ENCODE measurements at places on chromosomes 12 and 14.

GRCh38 chr12:41576925-41577324, 388.8 kb downstream of the PDZRN4 start:
- no peak for DNase-seq

- no peak for DNase-seq
Measured at GRCh38 chr12:21773263-21773741, 1.2 kb downstream of the KCNJ8 start.

- no peak for DNase-seq
Measured at GRCh38 chr12:13978876-13979275, 2.5 kb downstream of the GRIN2B start.

DNA sequence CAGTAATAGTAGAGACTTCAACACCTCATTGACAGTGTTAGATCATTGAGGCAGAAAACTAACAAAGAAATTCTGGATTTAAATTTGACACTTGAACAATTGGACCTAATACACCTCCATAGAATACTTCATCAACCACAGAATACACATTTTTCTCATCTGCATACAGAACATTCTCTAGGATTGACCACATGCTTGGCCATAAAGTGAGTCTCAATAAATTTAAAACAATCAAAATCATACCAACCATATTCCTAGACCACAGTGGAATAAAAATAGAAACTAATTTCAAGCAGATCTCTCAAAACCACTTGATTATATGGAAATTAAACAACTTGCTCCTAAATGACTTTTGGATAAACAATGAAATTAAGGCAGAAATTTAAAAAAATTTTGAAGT, 82.3 kb downstream of the SLC38A4 start:
- DNase-seq: no peak

DNA sequence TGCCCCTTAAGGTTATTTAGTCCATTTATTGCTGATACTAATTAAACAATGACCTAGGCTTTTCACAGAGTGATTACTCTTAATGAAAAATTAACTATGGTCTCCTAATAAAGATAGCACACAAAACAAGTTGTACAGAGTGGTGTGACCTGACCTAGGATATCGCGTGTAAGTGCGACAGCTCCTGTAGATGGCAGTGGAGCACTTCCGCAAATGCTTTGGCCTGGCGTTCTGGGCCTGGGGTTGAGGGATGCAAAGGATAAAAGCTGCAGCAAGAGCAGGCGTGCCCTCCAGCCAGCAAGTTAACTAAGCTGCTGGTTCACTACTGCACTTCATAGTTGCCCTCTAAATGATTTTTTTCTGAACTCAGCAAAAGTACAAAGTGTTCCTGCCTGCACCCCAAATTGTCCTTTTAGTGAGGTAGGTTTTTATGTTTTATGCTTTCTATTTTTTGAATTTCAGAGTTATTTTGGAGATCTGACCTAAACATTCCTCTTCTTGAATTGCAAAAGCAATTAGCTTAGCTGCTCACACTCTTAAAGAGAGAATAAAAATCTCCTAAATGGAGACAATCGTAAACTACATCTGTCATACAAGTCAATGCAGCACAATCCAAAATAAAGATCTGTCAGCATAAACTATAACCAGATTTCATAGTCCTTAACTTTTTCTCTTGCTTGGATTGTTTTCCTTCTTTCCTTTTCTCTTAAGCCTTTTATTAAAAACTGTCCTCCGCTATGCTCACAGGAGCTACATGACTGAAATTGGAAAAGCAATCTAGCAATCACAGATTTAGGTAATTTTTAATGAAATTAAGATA, 379.6 kb downstream of the LRIG3 start:
- DNase-seq: no peak

GRCh38 chr12:124388679-124389137, 93.8 kb downstream of the RFLNA start:
- DNase-seq: peak; percentile 33

GRCh38 chr12:68042212-68042699, 53.0 kb downstream of the IFNG-AS1 start:
- DNase-seq: no peak

- no peak for DNase-seq
Measured at GRCh38 chr12:106239241-106239950, 8.4 kb downstream of the CKAP4 start.

DNA sequence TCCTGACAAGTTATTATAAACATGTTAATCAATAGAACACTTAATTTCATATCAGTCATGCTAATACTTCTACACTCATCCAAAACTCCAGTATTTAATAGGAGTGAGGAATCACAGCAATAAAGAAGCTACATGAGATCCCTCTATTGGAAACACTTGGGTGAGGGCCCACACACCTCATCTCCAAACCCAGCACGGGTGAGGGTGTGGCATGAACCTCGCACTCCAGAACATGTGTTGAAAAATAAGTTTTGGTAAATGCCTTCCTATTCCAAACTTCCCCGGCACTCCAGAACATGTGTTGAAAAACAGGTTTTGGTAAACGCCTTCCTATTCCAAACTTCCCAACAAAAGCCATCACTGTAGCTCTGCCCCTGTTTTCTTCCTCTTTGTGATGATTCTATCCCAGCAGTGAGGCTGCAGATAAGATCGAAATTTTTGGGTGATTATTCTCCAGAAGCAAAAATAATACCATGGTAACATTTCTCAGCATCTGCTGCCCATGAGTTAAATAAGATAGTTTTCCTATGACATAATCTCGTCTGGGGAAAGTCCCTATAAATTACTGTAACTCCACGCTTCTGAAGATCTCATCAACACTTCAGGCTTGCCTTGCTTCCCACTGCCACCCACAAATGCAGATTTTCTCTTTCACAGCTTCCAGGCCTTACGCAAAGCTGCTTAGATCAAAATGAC, 24.4 kb upstream of the PTPRB start:
- no peak for DNase-seq

- DNase-seq: no peak
Measured at GRCh38 chr14:61891170-61891569, 128.9 kb downstream of the SNAPC1 start.

- DNase-seq: no peak
Measured at GRCh38 chr12:123092866-123093265, 58.0 kb downstream of the PITPNM2 start.

- peak; percentile 26 for DNase-seq
Measured at GRCh38 chr12:15268927-15269552, 47.8 kb upstream of the RERG start.

DNA sequence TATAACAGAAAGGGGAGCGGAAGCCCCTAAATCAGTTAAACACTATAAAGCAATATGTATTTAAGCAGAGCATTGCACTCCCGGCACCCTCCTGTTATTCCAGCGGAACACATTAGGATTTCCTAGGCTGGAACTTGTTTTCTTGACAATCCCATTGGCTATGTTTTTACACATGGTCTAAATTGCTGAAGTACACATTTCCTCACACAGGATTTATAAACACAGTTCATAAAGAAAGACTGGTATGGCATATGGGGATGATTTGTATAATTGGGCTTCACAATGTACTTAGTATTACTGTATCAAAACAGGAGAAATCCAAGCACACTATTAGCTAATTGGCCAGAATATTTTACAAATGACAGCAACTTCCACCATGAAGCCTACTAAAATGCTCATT, 23.3 kb downstream of the PAX9 start:
- no peak for DNase-seq

GRCh38 chr12:15272376-15272775, 49.9 kb upstream of the PTPRO start:
- no peak for DNase-seq

GRCh38 chr14:103347091-103347815, 13.2 kb downstream of the EIF5 start:
- DNase-seq: no peak

GRCh38 chr12:89918172-89918846, 209.7 kb upstream of the ATP2B1 start:
- no peak for DNase-seq

DNA sequence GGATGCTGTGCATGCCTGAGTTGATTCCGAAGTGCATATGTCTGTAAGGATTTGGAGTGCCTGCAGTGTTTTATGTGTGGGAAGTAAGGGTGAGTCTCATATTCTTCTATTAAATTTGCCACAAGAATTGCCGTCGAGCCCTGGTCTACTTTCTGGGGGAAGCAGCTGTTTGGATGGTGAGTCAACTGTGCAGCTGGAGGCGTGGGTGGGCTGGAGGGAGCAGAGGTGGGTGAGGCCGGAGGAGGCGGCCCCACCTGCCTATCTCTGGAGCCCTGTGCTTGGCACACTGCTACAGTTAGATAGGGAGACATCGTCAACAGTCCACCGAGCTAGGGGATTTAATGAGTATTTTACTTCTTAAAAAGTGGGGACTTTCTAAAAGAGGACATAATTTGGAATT, 9.7 kb downstream of the GLRX5 start:
- DNase-seq: no peak

GRCh38 chr14:80695869-80696268, 245.7 kb downstream of the CEP128 start:
- no peak for DNase-seq

GRCh38 chr14:93884950-93885349, 42.2 kb upstream of the FAM181A start:
- DNase-seq: no peak

- DNase-seq: no peak
Measured at GRCh38 chr14:104734991-104735779, 11.2 kb downstream of the ADSS1 start.

GRCh38 chr12:94987801-94988200, 15.7 kb downstream of the NDUFA12 start:
- DNase-seq: no peak

- DNase-seq: no peak
Measured at GRCh38 chr14:91585856-91586255, 75.7 kb upstream of the PPP4R3A start.

DNA sequence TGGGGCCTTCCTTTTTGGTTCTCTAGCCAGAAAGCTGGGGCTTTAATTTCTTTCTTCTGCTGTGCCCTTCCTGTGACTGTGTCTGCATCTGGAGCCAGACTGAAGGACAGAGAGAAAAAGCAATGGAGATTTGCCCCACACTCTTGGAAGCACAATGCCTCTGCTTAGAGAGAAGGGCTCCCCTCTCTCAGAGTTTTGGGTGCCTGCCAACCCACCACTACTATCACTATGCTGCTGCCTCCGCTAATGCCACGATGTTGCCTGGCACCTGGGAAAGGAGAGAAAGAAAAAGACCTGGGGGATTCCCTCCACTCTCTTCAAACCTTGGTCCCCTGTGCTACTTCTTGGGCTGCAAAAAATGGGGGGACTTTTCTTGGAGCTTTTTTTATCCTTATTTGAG, 52.6 kb downstream of the TMEM260 start:
- DNase-seq: no peak

GRCh38 chr14:93153121-93153520, 31.6 kb downstream of the MOAP1 start:
- no peak for DNase-seq

GRCh38 chr14:89626233-89626806, 209.3 kb upstream of the FOXN3 start:
- DNase-seq: no peak

DNA sequence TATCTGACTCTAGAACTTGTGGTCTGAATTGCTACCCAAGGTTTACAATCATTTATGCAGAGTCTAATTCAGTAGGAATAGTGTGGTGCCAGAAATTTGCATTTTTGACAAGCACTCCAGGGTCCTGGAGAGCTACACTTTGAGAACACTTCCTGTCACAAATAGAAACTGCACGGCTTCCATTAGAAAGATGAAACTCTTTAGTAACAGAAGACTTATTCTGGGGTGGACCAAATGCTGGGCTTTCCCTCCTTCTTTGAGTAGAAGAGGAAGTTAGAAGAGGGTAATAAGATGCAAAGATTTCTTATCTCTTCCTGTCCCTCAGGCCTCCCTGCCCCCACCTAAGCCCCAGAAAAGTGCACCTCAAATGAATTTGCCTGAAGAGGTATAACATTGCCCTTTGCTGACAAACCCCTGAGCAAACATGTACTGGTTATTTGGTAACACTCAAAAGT, 28.4 kb downstream of the DGLUCY start:
- DNase-seq: no peak

GRCh38 chr12:89382328-89382727, 30.0 kb upstream of the DUSP6 start:
- no peak for DNase-seq

DNA sequence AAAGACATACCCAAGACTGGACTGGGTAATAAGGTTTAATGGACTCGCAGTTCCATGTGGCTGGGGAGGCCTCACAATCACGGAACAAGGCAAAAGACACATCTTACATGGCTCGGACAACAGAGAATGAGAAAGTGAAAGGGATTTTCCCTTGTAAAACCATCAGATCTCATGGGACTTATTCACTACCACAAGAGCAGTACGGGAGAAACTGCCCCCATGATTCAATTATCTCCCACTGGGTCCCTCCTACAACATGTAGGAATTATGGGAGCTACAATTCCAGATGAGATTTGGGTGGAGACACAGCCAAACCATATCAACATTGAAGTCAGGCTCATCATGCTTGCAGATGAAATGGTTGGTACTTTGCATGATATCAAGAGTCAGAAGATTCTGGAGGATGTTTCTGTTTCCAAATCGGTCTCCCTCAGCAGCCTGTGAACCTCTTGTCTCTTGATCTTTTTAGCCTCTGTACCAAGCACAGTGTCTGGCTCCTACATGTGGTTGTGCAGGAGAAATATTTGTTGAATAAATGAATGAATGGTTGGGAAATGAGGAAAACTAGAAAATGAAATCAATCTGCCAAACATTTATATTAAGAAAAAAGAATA, 98.6 kb downstream of the VRK1 start:
- no peak for DNase-seq

GRCh38 chr12:75444429-75445136, 36.0 kb upstream of the GLIPR1 start:
- DNase-seq: no peak

DNA sequence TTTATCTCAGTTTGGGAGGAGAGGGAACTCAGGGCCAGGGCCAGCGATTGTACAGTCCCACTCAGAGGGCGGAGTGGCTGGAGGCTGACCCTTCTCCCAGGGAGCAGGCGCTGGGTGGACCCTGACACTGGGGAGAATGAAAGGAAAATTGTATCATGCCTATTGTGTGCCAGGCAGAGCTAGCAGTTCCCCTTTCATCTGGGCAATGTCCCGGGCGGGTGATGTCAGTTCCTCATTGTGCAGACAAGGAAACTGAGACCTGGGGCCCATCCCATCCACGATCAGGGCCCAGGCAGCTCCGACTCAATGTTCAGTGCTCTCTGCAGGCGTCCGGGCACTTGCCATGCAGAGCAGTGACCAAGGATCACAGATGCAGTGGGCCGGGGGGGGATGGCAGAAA, 101.9 kb upstream of the RTL1 start:
- no peak for DNase-seq

GRCh38 chr12:64491718-64492117, 39.8 kb downstream of the TBK1 start:
- no peak for DNase-seq

- no peak for DNase-seq
Measured at GRCh38 chr14:69820991-69821390, 23.9 kb upstream of the SLC10A1 start.

DNA sequence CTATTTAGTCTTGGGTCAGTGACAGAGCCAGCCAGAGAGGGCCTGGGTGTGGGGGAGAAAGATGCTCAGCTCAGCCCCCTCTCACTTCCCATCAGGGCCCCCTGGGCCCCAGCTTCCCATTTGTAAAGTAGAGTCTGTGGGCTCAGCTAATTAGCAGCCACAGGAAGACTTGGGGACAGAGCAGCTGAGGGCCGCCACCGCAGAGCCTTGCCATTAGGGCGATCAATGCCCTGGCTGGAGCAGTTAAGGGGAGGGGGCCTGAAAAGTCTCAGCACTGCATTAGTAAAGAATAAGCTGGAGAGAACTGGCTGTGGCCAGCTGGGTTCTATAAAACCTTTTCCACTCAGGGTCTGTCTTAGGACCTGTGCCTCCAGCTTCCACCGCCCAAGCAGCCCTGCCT, 2.7 kb downstream of the PLEKHD1 start:
- DNase-seq: no peak

GRCh38 chr14:103558071-103558882, 4.2 kb downstream of the BAG5 start:
- DNase-seq: no peak
